Thoracic aorta (tissue), 2 donors: ENCODE measurements at places on chromosomes 3 and 15. TPM values are rescaled to one million over a fixed set of nuclear protein-coding genes. Genes with fewer than 3 reads are reported as not detected.

GRCh38 chr3:138241061-138241460 lies 54.0 kb downstream of the ARMC8 start:
- H3K4me1 ChIP-seq, result no peaks in the 10 kb centered on the region
- no peak overlapping the region for H3K4me3 ChIP-seq
- DNase-seq, result no peak
- peaks cover 17% of the 10 kb centered on the region for H3K36me3 ChIP-seq
- no peaks in the 10 kb centered on the region for H3K27me3 ChIP-seq
- H3K27ac ChIP-seq, result no peak overlapping the region

GRCh38 chr3:94076055-94076454 lies 13.2 kb downstream of the NSUN3 start:
- no peak for DNase-seq
- H3K27me3 ChIP-seq, result no peaks in the 10 kb centered on the region
- H3K4me3 ChIP-seq, result no peak overlapping the region
- no peaks in the 10 kb centered on the region for H3K4me1 ChIP-seq

- no peaks in the 10 kb centered on the region for H3K27me3 ChIP-seq
- DNase-seq, result no peak
- H3K4me1 ChIP-seq, result peaks cover 18% of the 10 kb centered on the region
- peak overlapping the region; percentile 48 for H3K4me3 ChIP-seq
- peak overlapping the region; percentile 69 for H3K27ac ChIP-seq
Measured at GRCh38 chr15:99717161-99718009, 15.9 kb downstream of the LYSMD4 start.

Gene SPTBN5
- 3.9 TPM for total RNA-seq

Gene P2RY13
- total RNA-seq, result 1.4 TPM
